Hepatocyte (in vitro differentiated cells): ENCODE measurements at places on chromosomes 4 and X. TPM values are rescaled to one million over a fixed set of nuclear protein-coding genes. Genes with fewer than 3 reads are reported as not detected.

Gene IL21
- total RNA-seq, result not detected in 2 replicates

Gene CT47B1
- total RNA-seq, result not detected in 2 replicates

Gene FAM13A
- 44.2 and 54.5 TPM in 2 replicates for total RNA-seq

Gene SSX2
- not detected in 2 replicates for total RNA-seq

Gene GPC3
- 860 and 874 TPM in 2 replicates for total RNA-seq

Gene CPE
- 85.2 and 106 TPM in 2 replicates for total RNA-seq

Gene IRF2
- 41.1 and 50.5 TPM in 2 replicates for total RNA-seq

Gene ATP2B3
- 0.12 TPM in 1 of 2 replicates, not detected in the other for total RNA-seq

Gene FGFR3
- total RNA-seq, result 70.0 and 82.0 TPM in 2 replicates

Gene GPR143
- 3.0 and 3.2 TPM in 2 replicates for total RNA-seq

Gene HSD17B13
- total RNA-seq, result 0.52 and 1.00 TPM in 2 replicates

Gene NAA11
- not detected in 2 replicates for total RNA-seq

- no peak overlapping the region for H3K27ac ChIP-seq
- no peak for DNase-seq
- no peaks in the 10 kb centered on the region for H3K36me3 ChIP-seq
Measured at GRCh38 chrX:6783912-6784311, 249.0 kb upstream of the VCX3A start.

- H3K4me1 ChIP-seq, result no peaks in the 10 kb centered on the region
- H3K27ac ChIP-seq, result no peak overlapping the region
- DNase-seq, result peak; percentile 43
- no peaks in the 10 kb centered on the region for H3K36me3 ChIP-seq
- H3K4me3 ChIP-seq, result no peak overlapping the region
Measured at GRCh38 chr4:158193171-158193749, 17.0 kb upstream of the TMEM144 start.

DNA sequence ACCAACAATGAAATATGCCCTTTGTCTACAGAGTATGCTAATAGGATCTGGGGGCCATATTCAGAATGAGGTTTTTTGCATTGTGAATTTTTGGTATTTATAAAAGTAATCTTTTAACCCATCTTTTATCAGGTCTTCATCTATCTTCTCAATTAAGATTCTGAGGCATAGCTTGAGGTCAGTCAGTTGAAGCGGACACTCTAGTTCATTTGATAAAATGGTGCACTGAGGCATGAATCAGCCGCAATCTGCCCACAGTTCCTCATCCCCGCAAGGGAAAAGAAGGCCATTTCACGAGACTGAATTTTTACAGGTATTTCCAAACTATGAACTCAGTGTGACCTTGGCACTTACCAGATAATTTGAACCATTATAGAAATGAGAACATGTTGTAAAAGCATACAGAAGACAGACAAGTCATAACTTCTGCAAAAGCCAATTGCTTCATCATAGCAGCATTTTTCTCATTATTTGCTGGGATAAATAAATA lies 19.3 kb upstream of the VCX2 start:
- no peaks in the 10 kb centered on the region for H3K27me3 ChIP-seq
- peak overlapping the region; percentile 21 for H3K27ac ChIP-seq
- no peaks in the 10 kb centered on the region for H3K4me1 ChIP-seq
- no peak for DNase-seq
- no peaks in the 10 kb centered on the region for H3K36me3 ChIP-seq

GRCh38 chr4:38530486-38530885 lies 133.5 kb upstream of the KLF3 start:
- H3K36me3 ChIP-seq, result no peaks in the 10 kb centered on the region
- H3K4me3 ChIP-seq, result no peak overlapping the region
- H3K27me3 ChIP-seq, result no peaks in the 10 kb centered on the region

GRCh38 chrX:135513130-135513515 lies 7.3 kb upstream of the INTS6L start:
- H3K36me3 ChIP-seq, result no peaks in the 10 kb centered on the region
- no peak for DNase-seq

- no peaks in the 10 kb centered on the region for H3K36me3 ChIP-seq
- H3K4me1 ChIP-seq, result no peaks in the 10 kb centered on the region
- no peak overlapping the region for H3K27ac ChIP-seq
- no peak overlapping the region for H3K4me3 ChIP-seq
- no peaks in the 10 kb centered on the region for H3K27me3 ChIP-seq
- no peak for DNase-seq
Measured at GRCh38 chrX:15328821-15329220, 6.5 kb downstream of the PIGA start.

DNA sequence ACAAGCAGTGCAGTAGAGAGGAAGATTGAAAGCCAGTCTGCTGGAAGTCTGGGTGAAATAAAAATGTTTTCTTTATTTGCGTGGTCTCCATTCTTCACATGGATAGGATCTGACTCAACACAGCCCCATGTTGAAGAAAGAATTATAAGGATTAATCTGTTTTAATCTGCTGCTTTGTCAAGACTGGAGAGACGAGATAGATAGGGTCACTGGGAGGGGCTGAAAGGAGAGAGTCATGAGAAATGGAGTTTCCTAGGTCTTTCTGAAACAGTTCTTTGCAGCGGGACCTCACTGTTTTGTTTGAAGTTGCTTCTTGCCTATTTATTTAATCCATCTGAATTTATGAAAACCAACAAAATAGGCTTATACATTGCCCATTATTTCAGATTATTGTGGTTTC lies 32.4 kb upstream of the RHOH start:
- no peak for DNase-seq
- no peak overlapping the region for H3K4me3 ChIP-seq
- no peaks in the 10 kb centered on the region for H3K4me1 ChIP-seq
- H3K27me3 ChIP-seq, result no peaks in the 10 kb centered on the region
- no peaks in the 10 kb centered on the region for H3K36me3 ChIP-seq
- no peak overlapping the region for H3K27ac ChIP-seq

DNA sequence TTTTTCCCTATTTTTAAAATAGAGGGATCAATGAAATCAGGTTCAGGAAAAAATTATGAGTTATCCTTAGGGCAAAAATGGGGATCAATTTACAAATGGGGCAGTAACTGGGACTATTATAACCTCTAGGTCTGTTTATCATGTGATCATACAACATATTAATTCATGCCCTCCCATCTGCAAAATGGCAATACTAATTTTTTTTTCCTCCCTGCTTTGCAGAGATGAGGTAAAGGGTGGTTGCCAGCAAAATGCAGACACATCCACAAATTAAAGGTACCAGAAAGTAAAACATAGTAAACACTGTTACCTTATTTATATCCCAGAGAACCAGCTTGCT lies 467 bp downstream of the HSD17B11 start:
- H3K4me3 ChIP-seq, result peak overlapping the region; percentile 52
- H3K27me3 ChIP-seq, result no peaks in the 10 kb centered on the region
- H3K36me3 ChIP-seq, result no peaks in the 10 kb centered on the region
- DNase-seq, result no peak

DNA sequence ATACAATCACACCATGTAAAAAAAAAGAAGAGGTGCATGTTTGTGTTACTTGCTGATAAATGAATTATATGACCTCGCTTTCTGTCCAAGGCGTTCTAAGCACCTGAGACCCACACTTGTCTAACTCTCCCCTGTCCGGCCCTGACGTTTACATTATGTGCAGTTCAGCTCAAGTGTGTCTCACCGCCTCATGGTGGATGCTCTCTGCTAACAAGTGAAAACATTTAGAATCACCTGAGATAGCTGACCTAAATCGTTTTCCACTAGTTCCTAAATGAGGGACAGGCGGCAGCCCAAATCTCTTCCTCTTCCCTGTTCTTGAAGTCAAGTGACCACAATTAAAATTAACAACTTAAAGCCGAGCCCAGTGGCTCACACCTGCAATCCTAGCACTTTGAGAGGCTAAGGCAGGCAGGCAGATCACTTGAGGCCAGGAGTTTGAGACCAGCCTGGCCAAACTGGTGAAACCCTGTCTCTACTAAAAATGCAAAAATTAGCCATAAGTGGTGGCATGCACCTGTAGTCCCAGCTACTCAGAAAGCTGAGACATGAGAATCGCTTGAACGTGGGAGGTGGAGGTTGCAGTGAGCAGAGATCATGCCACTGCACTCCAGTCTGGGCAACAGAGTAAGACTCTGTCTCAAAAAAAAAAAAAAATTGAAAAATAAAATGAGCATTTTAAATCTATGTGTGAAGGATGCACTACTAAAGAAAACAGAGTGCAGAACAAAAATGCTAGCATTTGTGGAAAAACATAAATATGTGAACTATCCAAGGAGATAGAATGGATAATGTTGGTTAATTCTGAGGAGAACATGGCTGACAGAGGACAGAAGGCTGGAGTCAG lies 3.9 kb upstream of the TIFA start:
- H3K36me3 ChIP-seq, result no peaks in the 10 kb centered on the region
- DNase-seq, result no peak
- H3K27me3 ChIP-seq, result no peaks in the 10 kb centered on the region
- H3K27ac ChIP-seq, result no peak overlapping the region
- no peaks in the 10 kb centered on the region for H3K4me1 ChIP-seq
- H3K4me3 ChIP-seq, result no peak overlapping the region

- H3K36me3 ChIP-seq, result no peaks in the 10 kb centered on the region
- H3K4me3 ChIP-seq, result no peak overlapping the region
- H3K27ac ChIP-seq, result no peak overlapping the region
- H3K4me1 ChIP-seq, result no peaks in the 10 kb centered on the region
Measured at GRCh38 chr4:175614890-175615289, 197.2 kb downstream of the GPM6A start.

GRCh38 chr4:86015412-86016350 lies 344.2 kb downstream of the MAPK10 start:
- no peaks in the 10 kb centered on the region for H3K27me3 ChIP-seq
- no peak for DNase-seq
- H3K4me1 ChIP-seq, result no peaks in the 10 kb centered on the region
- no peaks in the 10 kb centered on the region for H3K36me3 ChIP-seq
- H3K4me3 ChIP-seq, result no peak overlapping the region

DNA sequence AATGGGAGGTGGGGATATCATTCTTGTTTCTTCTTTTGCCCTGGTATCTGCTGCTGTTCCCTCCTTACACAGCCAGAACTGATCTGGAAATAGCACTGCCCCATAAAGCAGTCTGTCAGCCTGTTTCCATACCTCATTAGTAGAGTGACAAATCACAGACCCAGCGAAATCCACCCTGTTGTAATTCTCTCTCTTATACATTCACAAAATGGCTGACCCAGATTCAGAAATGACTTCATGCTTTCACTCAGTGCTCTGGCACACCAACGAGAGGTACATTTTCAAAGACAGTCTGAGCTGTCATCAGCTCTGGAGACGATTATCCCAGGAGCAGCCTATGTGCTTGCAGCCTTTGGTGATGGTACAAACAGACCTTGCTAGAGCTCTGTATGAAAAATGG lies 164.6 kb downstream of the AFF2 start:
- DNase-seq, result no peak
- H3K36me3 ChIP-seq, result peaks cover 4% of the 10 kb centered on the region
- no peaks in the 10 kb centered on the region for H3K27me3 ChIP-seq
- no peak overlapping the region for H3K27ac ChIP-seq
- H3K4me3 ChIP-seq, result no peak overlapping the region

DNA sequence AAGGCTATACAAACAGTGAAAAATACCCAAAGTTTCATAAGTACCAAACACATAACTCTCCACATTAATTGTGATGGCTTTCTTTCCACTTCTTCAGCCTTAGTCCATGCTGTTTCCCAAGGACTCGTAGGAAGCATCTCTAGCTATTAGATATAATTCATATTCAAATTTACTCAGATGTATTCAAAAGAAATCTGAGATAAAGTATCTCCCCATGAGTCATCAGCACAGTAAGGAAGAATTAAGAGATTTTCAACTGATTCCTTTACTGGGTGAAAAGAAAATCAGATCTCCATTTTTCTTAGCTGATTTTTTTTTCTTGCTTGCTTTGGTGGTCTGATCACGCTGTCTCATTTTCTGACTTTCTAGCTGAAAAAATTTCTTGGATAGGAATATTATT lies 71.7 kb downstream of the MID1 start:
- H3K4me3 ChIP-seq, result no peak overlapping the region
- H3K27ac ChIP-seq, result no peak overlapping the region
- H3K36me3 ChIP-seq, result no peaks in the 10 kb centered on the region
- no peak for DNase-seq
- H3K4me1 ChIP-seq, result no peaks in the 10 kb centered on the region

GRCh38 chr4:105162123-105162796 lies 15.6 kb downstream of the TET2 start:
- no peak for DNase-seq
- no peaks in the 10 kb centered on the region for H3K36me3 ChIP-seq
- no peak overlapping the region for H3K4me3 ChIP-seq
- H3K4me1 ChIP-seq, result no peaks in the 10 kb centered on the region

DNA sequence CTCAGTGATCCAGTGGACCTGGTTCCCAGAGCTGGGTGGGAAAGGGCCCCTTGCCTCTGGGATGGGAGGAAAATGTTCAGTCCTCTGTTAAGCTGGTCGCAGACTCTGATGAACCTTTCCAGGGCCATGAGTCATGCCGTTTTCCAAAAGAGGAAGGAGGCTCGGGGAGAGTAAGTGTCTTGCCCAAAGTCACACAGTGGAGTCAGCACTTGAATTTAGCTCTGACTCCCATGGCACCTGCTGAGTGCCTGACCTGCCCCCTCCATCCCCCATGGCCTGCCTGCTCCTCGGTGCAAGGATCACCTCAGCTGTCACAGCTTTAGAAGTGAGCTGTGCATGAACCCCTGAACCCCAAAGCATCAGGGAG lies 14.0 kb upstream of the KIAA0232 start:
- peaks cover 22% of the 10 kb centered on the region for H3K4me1 ChIP-seq
- no peaks in the 10 kb centered on the region for H3K36me3 ChIP-seq
- peak overlapping the region; percentile 63 for H3K27ac ChIP-seq

DNA sequence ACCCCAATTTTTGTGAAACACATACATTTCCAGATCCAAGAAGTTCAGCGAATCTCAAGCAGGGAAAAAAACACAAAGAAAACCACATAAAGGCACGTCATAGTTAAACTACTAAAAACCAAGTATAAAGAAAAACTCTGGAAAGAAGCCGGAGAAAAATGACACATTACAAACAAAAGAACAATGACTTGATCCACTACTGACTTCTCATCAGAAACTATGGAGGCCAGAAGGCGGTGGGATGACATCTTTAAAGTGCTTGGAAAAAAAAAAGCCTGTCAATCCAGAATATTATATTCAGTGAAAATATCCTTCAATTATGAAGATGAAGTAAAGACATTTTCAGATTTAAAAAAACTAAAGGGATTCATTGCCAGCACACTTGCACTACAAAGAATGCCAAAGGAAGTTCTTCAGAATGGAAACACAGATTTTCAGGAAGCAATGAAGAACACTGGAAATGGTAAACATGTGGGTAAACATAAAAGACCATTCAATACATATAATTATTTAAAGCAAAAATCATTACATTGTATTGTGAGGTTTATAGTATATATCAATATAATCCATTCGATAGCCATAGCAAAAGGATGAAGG lies 32.6 kb upstream of the PPP2R2C start:
- no peaks in the 10 kb centered on the region for H3K4me1 ChIP-seq
- no peaks in the 10 kb centered on the region for H3K36me3 ChIP-seq
- no peak overlapping the region for H3K27ac ChIP-seq
- H3K27me3 ChIP-seq, result peaks cover under 1% of the 10 kb centered on the region

- H3K27me3 ChIP-seq, result no peaks in the 10 kb centered on the region
- H3K36me3 ChIP-seq, result no peaks in the 10 kb centered on the region
- no peak for DNase-seq
- H3K27ac ChIP-seq, result no peak overlapping the region
Measured at GRCh38 chr4:169716677-169717076, 41.1 kb downstream of the HPF1 start.

- H3K27ac ChIP-seq, result no peak overlapping the region
- no peaks in the 10 kb centered on the region for H3K36me3 ChIP-seq
- no peaks in the 10 kb centered on the region for H3K27me3 ChIP-seq
Measured at GRCh38 chrX:133658293-133658911, 243.1 kb upstream of the GPC4 start.
